ENCODE measurements at places on chromosomes 13 and 19.

GRCh38 chr13:61030445-61030844 is 385.2 kb downstream of the PCDH20 start:
- DNase-seq = no peak

DNA sequence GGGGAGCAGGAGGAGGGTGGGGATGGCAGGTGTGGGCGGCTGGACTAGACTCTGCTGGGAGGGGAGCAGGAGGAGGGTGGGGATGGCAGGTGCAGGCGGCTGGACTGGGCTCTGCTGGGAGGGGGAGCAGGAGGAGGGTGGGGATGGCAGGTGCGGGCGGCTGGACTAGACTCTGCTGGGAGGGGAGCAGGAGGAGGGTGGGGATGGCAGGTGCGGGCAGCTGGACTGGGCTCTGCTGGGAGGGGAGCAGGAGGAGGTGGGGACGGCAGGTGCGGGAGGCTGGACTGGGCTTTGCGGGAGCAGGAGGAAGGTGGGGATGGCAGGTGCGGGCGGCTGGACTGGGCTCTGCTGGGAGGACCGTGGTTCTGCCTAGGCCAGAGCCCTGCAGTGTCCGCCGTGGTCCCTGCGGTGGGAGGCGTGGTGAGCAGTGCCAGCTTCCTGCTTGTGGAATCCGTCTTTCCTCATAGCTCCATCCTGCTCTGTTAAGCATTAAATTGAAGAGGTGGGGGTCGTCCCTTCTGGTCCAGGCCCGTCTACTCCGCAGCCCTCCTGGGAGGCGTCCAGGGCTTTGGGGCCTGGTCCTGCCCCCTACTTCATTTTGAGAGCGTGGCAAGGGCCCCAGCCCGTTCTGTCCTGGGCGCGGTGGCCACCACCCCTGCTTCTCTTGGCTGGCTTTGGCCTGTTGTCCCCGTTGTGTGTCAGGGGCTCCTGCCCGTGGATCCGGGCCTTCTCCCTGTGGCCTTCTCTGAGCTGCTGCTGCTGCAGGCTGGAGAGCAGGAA is 4.7 kb downstream of the SPPL2B start:
- DNase-seq = peak; percentile 83

- DNase-seq = no peak
These were observed 27.8 kb upstream of the OR1M1 start for GRCh38 chr19:9058905-9059667.

GRCh38 chr19:6693681-6694080 is 23.7 kb upstream of the TNFSF14 start:
- no peak for DNase-seq

GRCh38 chr13:40992678-40993518 is 26.2 kb downstream of the ELF1 start:
- DNase-seq = peak; percentile 42

GRCh38 chr13:51614350-51614786 is 30.1 kb downstream of the WDFY2 start:
- no peak for DNase-seq

DNA sequence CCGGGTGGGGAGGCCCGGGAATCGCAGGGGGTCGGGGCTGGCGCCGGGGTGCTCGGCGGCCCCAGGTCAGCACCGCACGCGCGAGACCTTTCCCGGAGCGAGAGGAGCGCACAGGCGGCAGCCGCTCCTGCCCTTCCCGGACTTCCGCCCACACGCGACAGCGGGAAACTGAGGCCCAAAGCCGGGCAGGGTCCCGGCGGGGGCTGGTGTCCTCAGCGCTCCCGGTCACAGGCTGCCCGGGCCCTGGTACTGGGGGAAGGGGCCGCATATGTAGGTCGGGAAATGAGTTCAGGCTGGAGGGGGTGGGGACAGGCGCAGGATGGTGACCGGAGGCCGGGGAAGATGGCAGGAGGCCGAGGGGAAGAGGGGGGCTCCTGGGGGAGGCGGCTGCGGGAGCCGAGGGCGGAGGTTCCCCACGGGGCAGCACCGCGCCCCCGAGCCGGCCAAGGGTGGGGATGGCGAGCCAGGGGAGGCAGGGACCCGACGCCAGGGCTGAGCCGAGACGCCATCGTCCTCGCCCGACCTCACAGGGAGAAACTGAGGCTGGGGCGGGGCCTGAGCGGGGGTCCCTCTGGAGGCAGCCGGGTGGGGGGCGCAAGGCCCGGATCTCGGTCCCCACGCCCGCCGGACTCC is 662 bp downstream of the CBARP start:
- DNase-seq = no peak

DNA sequence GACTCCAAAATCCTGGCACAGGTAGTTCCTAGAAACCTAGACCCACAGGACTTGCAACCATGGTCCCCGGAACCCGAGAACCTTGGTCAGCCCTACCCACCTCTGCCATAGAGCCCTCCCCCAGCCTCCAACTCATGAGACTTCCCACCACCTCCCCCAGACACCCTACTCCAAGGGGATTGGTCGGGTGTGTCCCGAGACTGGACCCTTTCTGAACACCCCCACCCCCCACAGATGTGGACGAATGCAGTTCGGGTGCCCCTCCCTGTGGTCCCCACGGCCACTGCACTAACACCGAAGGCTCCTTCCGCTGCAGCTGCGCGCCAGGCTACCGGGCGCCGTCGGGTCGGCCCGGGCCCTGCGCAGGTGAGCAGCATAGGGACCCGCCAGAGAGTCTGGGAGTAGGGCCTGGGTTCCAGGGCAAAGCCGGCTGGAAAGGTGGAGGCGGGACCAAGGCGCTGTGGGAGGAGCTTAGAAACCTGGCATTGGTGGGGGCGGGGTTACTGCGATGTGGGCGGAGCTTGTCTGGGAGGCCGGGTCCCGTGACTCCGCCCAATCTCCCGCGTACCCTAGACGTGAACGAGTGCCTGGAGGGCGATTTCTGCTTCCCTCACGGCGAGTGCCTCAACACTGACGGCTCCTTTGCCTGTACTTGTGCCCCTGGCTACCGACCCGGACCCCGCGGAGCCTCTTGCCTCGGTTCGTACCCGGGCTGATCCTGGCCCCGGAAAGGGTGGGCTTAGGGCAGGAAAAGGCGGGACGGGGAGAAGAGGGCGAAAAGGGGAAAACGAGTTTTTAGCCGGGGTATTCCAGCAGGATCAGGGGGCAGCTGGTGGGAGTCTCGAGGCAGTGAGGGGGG is 11.9 kb downstream of the LTBP4 start:
- DNase-seq = no peak

- peak; percentile 12 for DNase-seq
These were observed 990 bp upstream of the ZMYM2 start for GRCh38 chr13:19957320-19958154.

GRCh38 chr13:100610391-100611347 is 22.1 kb upstream of the GGACT start:
- DNase-seq = no peak

GRCh38 chr19:2492870-2493269 is 16.9 kb downstream of the GADD45B start:
- no peak for DNase-seq

GRCh38 chr13:23381866-23382265 is 51.6 kb downstream of the SACS start:
- no peak for DNase-seq

DNA sequence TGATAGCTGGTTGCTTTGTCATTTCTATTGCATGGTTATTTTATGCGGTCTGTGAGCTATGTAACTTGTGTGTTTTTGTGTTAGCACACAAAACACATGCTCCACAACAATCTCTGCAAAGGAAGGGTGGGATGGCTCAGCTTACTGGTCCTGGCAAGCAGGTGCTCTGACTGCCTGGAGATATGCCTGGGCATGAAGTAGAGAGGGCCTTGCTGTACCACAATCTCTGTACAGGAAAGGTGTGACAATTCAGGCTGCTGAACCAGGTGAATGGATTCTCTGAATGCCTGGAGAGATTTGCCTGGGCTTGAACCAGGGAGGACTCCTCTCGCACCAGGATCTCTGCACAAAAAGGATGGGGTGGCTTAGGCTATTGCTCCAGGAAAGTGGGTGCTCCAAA is 69.5 kb downstream of the STOML3 start:
- DNase-seq = no peak

GRCh38 chr13:106505732-106506131 is 29.7 kb downstream of the EFNB2 start:
- no peak for DNase-seq

GRCh38 chr19:1455002-1455335 is 5.0 kb downstream of the APC2 start:
- DNase-seq = peak; percentile 24

DNA sequence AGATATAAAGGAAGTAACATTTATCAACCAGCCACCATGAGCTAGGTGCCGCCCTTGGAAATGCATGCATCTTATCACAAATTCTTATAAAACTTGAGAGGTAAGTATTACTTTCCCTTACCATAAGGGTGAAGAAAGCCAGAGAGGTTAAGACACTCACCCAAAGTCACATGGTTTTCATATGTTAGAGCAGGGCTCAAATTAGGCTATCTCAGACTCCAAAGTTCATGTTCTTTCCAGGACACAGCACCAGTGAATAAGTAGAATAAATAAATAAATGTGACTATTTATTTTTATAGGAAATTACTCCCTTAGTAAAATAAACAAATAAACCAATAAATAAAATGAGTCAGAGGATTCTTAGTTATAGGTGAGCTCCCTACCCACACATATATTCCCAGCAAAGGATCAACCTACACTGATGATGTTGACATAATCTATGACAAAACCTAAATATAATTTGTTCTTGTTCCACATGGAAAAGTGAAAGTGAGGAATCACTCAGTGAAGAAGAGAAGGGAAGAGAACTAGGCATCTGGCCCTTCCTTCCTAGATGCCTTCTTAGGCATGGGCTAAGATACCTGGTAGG is 27.2 kb downstream of the SPRY2 start:
- no peak for DNase-seq

GRCh38 chr13:52808842-52809219 is 39.6 kb downstream of the PCDH8 start:
- DNase-seq = no peak

GRCh38 chr13:104634016-104634415 is 1567.8 kb upstream of the SLC10A2 start:
- DNase-seq = no peak

- no peak for DNase-seq
These were observed 173.5 kb downstream of the SLC7A1 start for GRCh38 chr13:29422015-29422414.

GRCh38 chr19:1085676-1086442 is 9.3 kb downstream of the POLR2E start:
- DNase-seq = no peak

DNA sequence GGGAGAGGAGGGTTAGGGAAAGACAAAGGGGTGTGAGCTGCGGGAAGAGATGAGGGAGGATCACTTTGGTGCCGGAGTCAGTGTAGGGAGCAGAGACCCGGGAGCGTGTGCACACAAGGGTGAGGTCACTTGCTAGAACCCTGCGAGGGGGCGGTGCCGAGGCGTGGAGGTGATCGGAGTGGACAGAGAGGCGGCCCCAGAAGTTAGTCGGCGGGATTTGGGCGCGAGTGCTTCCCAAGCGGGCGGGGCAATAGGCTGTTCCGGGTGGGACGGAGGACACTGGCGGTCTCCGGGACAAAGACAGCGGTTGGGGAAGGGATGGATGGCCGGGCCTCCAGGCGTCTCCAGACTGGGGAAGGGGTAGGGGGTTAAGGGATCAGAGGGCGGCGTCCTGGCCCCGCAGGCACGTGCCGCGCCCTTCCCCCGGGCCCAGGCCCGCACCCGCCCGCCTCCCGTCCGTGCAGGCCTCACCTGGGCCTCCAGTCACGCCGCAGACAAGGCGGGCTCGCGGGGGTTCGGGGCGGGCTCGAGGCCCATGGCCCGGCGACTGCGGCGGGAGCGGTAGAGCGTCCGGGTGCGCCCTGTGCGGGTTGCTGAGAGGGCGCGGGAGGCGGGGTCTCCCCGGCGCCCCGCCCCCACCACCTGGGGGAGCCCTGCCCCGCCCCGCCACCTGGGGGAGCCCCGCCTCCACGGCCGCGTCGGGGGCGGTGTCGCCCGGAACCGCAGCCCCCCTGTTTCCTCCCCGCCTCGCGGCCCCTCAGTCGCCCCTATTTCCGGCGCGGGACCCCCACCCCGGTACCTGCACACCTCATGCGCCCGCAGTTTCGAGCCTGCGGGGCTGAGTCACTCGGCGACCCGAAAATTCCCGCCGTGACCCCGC is at the start of gene LPAR2:
Gene LPAR2 (minus strand): TSS at position 600 of the 880 bp plus-strand sequence. CDS start 945 bp downstream, outside the sequence.
- no peak for DNase-seq

DNA sequence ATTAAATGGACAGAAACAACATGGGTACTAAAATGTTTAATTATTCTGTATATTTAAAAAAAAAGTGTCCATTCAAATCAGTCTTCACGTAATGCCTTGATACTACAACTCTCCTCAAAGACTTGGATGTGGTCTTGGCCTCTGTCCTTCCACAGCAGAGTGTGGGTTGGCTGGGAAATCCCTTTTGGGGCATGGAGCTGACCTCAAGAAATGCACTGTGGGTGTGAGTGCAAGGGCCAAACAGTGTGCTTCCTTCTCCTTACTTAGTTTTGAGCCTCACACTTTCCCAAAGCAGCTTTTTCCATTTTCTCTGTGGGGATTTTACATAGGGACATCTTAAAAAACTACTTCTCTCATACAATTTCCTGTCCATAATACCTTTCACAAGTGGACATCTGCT is 607.4 kb downstream of the EFNB2 start:
- no peak for DNase-seq

GRCh38 chr19:6068711-6069110 is 41.6 kb downstream of the RFX2 start:
- DNase-seq = no peak

- no peak for DNase-seq
These were observed 510.5 kb downstream of the IRS2 start for GRCh38 chr13:109275852-109276251.

DNA sequence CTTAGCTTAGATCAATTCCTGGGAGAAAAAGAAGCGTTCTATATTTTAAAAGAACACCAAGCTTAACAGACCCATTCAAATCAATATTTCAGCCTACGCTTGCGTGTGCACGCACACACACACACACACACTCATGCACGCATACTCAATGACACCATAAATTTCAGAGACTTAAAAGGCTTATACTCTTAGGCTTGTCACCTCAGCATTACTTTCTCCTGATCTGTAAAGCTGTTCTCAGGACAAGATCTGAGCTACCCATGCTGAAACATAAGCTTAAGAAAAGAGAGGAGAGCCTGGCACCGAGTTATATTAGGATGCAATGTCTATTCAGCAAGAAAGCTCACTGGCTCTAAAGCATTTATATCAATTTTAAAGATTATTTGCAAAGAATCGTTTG is 368.5 kb downstream of the FGF14 start:
- no peak for DNase-seq

GRCh38 chr13:94557684-94558235 is 38.2 kb downstream of the TGDS start:
- no peak for DNase-seq

- no peak for DNase-seq
These were observed 27.9 kb downstream of the PLEKHJ1 start for GRCh38 chr19:2207991-2208860.

DNA sequence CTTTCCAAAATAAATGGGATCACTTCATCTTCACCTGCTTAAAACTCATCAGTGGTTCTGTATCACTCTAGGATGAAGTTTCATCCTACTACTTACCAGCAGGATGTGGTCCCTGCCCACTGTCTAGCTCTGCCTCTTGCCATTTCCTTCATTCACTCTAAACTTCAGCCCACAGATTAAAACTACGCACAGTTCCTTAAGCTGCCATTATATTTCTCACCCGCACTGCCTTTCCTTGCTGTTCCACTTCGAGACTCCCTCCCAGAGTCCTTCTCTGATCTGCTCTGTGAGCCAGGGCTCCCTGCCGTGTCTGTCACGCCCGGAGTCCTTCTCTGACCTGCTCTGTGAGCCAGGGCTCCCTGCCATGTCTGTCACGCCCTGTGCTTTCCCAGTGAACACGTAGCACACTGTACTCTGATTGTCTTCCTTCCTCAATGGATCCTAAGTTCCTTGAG is 52.0 kb upstream of the NPAS1 start:
- DNase-seq = no peak

Data from NCI-H2029 treated with DMSO at 0.1 percent for 48 hours (cell line).